ENCODE measurements at places on chromosomes 2 and 18.
A peak's percentile ranks its signal among the peaks of the same experiment; 100 is the strongest.

GRCh38 chr2:842151-842803, 108.4 kb upstream of the SNTG2 start:
- no peak for DNase-seq

DNA sequence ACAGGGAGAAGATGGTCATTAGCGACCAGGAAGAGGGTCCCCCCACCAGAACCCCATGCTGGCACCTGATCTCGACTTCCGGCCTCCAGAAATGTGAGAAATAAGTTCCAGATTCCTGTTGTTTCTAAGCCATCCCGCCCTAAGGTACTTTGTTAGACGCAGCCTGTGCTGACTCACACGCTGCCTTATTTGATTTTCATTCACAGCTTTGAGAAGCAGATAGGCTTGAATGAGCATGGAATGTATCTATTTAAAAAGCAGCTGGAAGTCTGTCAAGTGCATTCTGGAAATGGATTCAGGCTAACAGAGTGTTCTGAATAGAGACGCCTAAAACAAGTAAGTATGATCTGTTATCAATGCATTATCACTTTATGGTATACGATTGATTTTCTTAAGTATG, 8.3 kb upstream of the IL1R2 start:
- DNase-seq, result no peak

- peak; percentile 72 for DNase-seq
These were observed 62.1 kb upstream of the MAPRE2 start for GRCh38 chr18:34978953-34979608.

DNA sequence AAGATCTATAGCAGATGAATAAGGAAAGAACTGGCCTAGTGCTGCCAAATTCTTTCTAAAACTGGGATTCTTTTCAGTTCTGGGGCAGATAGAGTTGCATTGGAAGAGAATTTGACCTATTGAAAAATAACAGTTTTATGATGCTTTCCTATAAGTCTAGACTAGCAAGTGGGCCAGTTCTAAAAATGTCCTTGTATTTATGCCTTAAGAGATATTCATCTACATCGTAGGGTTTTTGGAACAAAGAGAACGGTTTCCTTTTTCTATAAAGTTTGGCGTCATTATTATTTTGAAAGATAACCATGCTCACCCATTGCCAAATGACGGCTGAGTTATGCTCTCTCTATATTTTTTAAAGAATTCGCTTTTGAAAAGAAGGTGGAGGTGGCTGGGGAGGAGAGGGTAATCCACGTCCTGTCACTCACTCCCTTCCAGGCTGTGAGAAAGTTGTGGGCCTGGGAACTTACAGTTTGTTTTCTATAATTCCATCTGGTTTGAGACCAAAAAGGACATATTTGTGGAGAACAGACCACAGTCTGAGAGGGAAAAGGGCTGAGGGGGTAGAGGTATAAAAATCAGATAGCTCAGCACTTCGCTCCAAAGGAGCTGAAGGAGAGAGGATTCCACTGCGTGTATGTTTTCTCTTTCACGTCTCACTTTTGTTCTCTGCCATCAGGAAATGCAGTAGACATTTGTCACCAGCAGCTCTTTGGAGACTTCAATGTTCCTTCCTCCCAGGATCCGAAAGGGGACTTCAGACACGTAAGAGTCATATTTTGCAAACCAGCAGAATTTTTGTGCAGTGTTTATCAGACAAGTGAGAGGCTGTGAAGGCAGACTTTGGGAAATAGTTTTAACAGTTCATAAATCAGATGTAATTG, 281.9 kb upstream of the FN1 start:
- no peak for DNase-seq

DNA sequence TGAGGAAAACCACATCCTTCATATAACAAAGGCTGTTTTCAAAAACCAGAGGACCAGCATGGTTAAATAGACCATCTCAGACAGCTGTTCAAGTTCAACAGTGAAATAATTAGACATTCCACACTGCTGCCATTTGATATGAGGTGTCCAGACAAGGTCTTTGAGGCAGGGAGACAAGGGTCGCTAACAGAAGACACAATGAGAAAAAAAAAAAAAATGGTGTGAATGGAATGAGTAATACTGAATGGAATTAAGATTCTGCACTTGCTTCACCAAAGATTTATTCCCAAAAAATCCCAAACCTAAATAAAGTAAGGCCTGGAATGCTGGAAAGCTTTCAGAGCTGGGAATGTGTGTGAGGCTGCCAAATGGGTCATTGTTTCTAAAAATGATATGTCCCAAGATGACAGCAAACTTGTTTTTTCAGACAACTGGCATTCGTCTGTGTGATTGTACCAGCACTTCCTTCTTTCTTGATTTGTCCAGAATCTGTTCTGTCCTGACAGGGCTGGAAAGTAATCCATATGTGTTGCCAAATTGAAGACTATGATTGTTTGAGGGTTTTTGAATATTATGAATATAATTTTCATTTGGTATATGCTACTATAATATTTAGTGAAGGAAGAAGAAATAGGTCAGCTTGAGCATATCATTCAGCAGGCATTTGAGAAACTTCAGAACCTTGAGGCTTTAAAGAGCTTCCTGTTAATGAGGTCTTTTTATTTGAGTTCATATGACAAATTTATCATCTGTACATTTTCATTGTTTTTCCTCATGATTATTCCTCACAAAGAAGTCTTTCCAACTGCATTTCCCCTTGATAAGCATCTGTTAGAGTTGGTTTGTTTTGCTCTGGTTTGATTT, 85.2 kb upstream of the ITGA4 start:
- no peak for DNase-seq

GRCh38 chr2:237472909-237473877, 13.9 kb upstream of the MLPH start:
- DNase-seq, result no peak

GRCh38 chr2:241877989-241878970, 8.8 kb downstream of the RTP5 start:
- DNase-seq, result peak; percentile 73
